NCI-H1048 (cell line): ENCODE measurements at places on chromosomes 12 and 14.

GRCh38 chr12:1906579-1906978 is 11.9 kb downstream of the CACNA2D4 start:
- DNase-seq: no peak

DNA sequence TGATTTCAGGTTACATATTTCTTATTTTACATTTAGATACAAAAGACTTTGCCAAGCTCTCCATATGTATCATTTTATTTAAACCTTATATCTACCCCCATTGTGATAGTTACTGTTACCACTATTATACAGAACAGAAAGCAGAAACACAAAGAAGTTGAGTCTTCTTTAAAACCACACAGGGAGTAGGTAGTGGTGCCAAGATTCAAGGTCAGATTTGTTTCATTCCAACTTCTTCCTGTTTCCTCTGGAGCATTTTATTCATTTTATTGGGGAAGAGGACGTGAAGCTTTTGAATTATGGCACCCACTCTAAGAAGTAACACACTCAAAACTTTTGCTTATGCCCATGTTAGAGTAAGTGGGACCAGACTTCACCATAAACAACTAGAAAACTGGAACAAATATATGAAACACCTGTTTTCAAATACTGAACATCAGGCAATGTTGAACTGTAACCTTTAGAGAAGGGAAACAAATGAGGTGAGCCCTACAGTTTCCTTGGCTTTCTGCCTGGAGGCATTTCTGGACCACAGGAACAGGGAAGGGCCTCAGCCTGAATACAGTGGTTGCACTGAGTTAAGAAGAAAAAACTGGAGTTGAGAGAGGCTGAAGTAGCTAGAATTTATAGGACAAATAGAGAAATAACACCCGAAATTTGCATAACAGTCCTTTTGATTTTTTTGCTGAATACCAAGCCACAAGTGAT is 160.4 kb upstream of the SSTR1 start:
- no peak for DNase-seq

DNA sequence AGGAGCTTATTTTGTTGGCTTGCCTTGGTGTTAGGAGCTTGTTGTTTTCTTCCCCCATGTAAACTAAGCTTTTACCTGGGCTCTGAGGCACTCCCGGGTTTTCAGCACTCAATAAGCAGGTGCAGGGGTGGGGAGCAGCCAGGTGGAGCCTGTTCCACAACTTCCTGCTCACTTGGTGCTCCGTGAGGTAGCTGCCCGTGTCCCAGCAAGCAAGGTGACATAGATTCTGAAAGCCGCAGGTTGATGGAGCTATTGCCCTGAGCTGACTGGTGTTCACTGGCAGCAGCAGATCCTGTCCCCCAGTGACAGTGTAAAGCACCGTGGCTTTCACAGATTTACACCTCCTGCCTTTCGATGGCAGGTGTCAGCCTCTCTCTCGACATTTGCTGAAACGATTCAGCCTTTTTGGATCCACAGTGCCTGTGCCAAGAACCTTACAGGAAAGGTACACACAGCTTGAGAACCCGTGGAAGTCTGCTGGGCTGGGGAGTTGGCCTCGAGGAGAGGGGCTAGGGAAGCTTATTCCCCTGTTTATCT is 295.7 kb upstream of the FKBP4 start:
- DNase-seq: no peak

DNA sequence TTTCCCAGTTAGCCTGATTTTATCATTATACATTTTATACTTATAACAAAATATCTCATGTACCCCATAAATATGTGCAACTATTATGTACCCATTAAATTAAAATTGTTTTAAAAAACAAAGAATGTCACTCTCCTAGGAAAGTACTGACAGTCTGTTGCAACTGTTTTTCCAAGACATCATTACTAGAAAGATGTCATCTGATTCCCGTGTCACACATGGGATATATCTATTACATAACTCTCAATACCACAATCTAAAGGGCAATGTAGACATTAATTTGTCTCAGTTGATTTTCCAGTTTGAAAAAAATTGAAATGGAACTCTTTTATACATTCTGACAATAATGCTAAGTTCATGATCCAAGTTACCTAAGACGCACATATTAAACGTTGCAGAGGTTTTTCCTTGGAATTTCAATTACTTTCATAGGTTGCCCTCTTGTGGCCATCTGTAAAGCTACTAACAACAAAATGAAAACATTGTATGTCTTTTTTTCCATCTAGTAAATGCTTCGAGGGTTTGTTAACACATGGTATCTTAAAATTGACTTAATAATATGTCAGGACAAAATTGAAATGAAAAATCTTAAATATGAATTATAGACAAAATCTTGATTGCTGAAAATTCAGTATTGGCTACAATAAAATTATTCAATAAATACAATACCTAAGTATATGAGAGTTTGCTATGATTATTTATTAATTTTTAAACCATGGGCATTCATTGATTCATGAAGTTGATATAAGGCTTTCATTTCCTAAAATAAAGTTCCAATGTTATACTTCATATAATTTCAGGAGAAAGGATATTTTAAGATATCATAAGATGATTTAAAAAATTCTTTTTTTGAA is 131.6 kb downstream of the PPFIA2 start:
- DNase-seq: peak; percentile 36

DNA sequence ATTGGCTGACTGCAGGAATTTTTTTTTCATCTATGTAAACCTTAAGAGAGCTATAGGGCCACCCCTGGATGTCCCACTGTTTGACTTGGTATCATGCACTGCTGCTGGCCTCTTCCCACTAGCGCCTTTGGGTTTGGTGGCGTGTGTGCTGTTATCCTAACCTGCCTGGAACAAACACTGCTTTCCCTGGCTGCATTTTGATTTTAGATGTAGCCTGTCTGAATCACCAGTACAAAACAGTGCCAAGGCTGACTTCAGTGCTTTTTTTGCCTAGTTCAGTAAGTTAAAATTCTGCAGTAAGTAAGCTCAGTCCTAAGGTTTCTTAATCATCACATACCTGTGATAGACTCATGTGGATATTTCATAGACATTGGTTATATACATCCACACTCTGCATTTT is 99.2 kb downstream of the EML1 start:
- DNase-seq: no peak

GRCh38 chr12:63495974-63496373 is 172.3 kb downstream of the DPY19L2 start:
- DNase-seq: no peak

DNA sequence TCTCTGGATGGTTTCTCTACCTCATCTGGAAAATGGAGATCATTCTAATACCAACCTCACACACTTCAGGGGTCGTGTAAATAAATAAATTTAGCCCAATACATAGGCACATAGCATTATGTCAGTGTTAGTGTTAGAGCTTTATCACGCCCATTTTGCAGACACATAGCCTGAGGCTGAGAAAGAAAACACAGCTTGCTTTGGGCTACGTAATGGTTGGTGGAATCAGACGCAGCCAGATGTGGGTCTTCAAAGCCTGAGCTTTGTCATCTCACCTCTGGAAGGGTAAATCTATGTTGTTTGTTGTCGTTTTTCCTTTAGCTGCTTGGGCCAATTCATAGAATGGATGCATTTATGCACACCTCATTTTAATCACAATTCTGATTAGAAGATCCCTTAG is 191.6 kb downstream of the RBM19 start:
- DNase-seq: no peak

GRCh38 chr12:122097927-122098756 is 19.6 kb downstream of the MLXIP start:
- DNase-seq: no peak

GRCh38 chr12:31835276-31835882 is 106.6 kb upstream of the AMN1 start:
- no peak for DNase-seq

GRCh38 chr14:73616831-73617230 is 4.5 kb downstream of the ACOT6 start:
- DNase-seq: no peak

- DNase-seq: no peak
Observed at GRCh38 chr12:42798811-42799438, 209.4 kb upstream of the PRICKLE1 start.

DNA sequence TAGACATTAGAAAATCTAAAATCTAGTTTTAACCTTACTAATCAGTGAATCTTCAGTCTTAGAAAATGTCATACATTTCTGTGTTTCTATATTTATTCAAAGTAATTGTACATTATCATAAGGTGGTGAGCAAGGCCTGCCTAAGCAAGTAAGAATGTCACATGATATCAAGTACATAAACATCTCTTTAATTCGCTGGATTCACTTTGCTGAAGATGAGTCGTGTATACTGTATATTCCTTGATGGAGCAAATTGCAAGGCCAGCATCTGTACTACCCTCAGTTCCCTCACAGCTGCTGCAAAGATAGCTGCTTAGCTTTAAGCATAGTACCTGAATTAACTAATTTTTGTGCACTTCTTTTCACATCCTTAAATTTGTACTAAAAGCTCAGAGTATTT is 8.5 kb upstream of the AK7 start:
- no peak for DNase-seq

GRCh38 chr12:51269174-51270066 is 795 bp downstream of the SMAGP start:
- no peak for DNase-seq

DNA sequence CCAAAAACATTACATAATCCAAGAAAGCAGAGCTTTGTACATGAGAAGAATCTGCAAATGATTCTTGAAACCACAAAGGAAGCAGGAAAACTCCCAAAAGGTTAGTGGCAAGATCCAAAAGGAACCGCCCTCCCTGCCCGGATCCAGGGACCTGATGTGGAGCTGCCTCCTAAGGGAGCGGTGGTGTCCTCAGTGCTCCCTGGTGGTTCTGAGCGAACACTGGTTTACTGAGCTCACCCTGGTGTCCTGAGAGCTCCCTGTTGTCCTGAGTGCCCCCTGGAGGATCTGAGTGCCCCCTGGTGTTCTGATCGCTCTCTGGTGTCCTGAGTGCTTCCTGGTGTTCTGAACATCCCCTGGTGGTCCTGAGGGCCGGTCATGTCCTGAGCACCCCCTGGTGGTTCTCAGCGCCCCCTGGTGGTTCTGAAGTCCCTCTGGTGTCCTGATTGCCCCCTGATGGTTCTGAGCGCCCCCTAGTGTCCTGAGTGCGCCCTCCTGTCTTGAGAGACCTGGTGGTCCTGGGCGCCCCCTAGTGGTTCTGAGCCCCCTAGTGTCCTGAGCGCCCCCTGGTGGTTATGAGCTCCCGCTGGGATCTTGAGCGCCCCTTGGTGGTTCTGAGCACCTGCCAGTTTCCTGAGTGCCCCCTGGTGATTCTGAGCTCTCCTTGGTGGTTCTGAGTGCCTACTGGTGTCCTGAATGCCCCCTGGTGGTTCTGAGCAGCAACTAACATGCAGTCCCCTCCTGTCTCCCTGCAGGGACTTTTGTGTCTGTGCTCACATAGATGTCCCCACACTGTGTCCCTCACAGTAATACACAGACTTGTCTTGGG is 891.1 kb downstream of the TMEM121 start:
- DNase-seq: no peak

GRCh38 chr14:73833530-73834260 is 17.9 kb upstream of the PTGR2 start:
- no peak for DNase-seq

GRCh38 chr12:102763471-102763870 is 153.6 kb downstream of the PAH start:
- no peak for DNase-seq

- no peak for DNase-seq
Observed at GRCh38 chr12:112617153-112617505, 174.4 kb upstream of the RPH3A start.

DNA sequence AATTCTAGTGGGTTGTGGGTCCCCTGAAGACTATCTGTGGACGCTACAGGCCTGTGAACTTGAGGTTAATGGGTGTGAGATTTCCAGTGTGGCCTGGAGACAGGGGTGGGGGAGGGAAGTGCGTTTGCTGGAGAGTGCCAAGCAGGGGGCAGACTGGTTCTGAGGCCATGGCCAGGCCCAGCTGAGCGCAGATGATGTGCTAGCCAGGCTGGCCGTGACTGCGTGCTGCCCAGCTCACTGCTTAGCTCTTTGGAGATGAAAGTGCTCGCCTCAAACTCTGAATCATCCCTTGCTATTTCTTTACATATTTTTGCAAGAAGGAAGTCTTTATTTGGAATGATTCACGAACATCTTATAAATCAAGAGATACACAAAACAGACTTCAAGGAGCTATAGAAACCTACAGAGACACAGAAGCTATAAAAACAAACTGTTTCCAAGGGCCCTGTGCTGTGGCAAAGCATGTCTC is 75.2 kb upstream of the PLEKHG3 start:
- no peak for DNase-seq

GRCh38 chr14:69711881-69712560 is 54.9 kb upstream of the SRSF5 start:
- no peak for DNase-seq

DNA sequence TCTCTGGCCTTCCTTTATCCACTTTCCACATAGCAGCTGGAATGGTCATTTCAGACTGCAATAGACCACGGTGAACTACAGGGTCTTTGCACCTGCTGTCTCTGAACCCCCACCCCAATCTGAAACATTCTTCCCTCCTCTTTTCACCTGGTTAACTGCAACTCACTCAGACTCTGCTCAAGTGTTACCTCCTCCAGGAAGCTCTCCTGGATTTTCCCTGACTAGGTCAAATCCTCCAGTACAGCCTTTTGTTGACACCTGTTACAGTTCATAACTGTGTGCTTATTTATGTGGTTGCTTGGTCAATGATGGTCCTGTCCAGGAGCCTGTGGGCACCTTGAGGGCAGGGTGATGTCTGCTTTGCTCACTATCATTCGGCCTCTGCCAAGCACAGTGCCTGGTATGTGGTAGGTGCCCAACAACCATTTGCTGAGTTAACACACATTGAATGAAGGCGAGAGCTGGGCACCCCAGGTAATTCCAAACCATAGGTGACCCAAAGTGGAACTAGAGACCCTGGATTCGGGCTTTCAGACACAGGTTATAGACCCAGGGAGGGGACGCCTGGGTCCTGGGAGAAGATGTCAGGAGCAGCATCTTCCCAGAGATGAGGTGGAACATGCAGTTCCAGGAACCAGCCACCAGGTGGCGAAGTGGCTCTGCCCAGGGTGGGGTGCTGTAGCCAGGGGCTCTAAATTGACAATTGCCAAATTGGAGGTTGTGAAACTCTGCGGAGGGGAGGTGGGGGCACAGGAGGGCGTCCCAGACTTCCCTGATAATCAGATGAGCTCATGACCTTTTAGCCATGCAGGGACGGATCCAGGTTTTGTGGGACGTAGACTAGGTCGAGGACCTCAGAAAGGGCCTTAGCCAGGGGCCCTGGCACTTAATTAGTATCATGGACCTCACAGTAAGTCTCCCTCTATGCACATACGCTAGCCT is 28.1 kb downstream of the TRPV4 start:
- DNase-seq: no peak

DNA sequence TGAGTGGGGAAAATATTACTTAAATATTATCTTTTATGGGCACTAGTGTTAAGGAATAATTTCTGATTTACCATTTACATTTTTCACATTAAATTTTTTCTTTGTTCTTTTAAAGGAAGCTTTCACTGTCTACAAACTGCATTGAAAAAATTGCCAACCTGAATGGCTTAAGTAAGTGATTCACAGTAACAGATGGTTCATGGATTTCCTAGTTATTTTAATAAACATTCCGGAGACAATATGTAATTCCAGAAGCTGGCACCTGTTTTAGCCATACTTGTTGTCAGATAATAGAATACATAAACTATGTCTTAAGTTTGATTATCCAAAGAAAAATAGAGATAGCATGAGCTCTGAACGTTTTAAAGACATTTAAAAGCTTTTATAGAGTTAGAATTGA is 17.1 kb downstream of the DNAL1 start:
- no peak for DNase-seq

- no peak for DNase-seq
Observed at GRCh38 chr12:29088611-29089219, 60.4 kb upstream of the FAR2 start.

- no peak for DNase-seq
Observed at GRCh38 chr12:111869671-111870070, 27.6 kb downstream of the MAPKAPK5 start.

- no peak for DNase-seq
Observed at GRCh38 chr14:100448376-100448775, 125.2 kb downstream of the SLC25A47 start.
